Right lung (tissue), 10 donors: ENCODE measurements at places on chromosomes 3 and 15.

DNA sequence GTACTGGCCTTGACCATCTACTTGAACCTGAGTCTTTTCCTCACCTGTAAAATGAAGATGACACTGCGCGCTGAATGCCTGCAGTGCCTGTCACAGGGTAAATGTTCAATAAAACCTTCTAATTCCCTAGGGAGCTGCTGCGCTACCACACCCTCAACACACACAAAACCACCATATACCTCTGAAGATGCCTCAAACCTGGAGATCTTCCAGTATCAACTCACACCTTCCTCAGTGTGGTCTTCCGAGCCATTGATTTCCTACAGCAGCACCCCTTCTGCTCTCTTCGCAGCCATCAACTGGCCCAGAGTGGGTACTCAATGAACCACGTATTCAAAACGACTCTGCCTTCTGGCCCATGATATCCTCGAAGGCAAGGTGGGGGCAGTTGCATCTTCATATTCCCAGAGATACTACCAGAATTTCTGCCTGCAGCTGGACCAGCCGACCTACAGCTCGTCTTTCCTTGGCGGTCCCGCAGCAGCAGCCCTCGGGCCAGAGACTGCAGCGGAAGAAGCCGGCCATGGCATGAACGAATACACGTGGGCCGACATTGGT, 695 bp downstream of the RPL32 start:
- DNase-seq: peak; percentile 25

- DNase-seq: no peak
Measured at GRCh38 chr3:31772758-31773473, 208.1 kb downstream of the OSBPL10 start.

GRCh38 chr15:74773329-74773728, 8.6 kb upstream of the CSK start:
- no peak for DNase-seq

- DNase-seq: no peak
Measured at GRCh38 chr15:31343831-31344230, 17.2 kb downstream of the KLF13 start.

GRCh38 chr15:40543082-40543481, 21.8 kb downstream of the CCDC32 start:
- no peak for DNase-seq

DNA sequence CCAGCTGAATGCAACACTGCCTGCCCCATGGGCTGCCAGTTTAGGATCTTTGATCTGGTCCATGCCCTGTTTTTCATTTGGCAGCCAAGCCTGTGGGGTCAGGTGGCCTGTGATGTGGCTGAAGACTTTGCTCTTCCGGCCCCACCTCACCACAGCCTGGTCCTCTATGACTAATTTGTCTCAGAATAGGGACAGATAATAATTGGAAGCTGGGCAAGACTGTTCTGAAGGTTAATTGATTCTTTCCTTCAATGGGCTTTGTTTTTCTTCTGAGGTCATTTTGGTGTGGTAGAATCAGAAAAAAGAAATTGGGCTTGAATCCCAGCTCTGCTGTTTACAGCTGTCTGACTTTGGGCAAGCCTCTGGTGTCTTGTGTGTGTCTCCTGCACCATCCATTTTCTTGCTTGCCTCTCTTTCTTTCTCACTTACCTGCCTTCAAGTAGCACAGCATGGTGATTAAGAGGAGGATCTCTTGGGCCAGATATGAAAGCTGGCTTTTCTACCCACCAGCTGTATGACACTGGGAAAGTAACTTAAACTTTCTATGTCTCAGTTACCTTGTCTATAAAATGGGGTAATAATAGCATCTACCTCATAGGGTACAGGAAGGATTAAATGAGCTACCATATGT, 24.2 kb downstream of the ABHD2 start:
- no peak for DNase-seq

DNA sequence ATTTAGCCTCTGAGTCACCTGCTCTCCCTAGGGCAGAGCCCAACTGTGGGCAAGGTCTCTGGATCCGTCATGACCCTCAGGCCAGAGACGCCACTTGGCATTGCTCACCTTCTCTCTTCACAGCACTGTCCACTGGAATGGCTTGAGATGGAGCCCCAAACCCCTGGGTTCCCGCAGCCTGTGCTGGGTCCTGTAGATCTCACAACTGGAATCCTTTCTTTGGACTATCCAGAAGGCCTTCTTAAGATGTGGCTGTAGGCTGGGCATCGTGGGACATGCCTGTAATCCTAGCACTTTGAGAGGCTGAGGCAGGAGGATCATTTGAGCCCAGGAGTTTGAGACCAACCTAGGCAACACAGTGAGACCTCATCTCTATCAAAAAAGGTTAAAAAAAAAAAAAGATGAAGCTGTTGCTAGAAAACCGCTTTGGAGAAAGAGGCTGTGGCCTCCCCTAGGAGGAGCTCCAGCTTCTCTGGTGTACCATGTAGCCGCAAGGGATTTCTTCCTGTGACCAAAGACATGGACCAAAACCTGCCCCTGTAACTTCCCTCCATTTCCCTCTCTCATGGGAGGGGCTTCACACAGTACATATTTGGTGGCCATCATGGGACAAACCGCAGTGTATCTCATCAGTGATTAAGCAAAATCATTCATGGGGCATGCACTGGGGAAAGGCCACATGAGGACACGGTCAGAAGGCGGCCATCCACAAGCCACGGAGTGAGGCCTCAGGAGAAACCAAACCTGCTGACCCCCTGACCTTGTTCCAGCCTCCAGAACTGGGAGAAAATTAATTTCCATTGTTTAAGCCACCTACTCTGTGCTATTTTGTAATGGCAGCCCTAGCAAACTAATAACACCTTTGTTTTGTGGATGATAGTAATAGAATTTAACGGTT, 23.3 kb upstream of the BUB1B start:
- DNase-seq: no peak

GRCh38 chr15:42593143-42593542, 17.7 kb downstream of the STARD9 start:
- no peak for DNase-seq
